ENCODE measurements at places on chromosomes 12 and 14.

DNA sequence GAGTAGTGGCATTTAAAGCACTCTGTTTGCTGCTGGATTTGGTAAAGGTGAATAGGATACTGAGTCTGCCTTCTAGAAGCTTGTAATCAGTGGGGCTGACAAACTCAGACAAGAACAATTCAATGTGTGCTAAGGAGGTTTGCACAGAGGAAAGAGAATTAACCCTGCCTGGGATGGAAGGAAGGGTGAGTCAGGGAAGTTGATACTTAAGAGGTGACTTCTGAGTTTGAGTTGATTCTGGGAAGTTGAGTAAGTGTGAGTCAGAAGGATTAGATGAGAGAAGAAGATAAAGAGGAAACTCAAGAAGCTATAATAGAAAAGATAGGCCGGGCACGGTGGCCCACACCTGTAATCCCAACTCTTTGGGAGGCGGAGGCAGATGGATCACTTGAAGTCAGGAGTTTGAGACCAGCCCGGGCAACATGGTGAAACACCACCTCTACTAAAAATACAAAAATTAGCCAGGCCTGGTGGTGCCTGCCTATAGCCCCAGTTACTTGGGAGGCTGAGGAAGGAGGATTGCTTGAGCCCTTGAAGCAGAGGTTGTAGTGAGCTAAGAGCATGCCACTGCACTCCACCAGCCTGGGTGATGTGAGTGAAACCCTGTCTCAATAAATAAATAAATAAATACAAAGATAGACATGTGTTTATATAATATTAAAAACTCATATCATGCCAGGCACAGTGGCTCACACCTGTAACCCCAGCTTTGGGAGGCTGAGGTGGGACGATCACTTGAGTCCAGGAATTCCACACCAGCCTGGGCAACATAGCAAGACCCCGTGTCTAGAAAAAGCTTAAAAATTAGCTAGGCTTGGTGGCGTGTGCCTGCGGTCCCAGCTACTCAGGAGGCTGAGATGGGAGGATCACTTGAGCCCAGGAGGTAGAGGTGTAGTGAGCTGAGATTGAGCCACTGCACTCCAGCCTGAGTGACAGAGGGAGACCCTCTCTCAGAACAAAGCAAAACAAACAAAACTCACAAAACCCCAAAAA is 126.8 kb upstream of the CPM start:
- DNase-seq = peak; percentile 87

DNA sequence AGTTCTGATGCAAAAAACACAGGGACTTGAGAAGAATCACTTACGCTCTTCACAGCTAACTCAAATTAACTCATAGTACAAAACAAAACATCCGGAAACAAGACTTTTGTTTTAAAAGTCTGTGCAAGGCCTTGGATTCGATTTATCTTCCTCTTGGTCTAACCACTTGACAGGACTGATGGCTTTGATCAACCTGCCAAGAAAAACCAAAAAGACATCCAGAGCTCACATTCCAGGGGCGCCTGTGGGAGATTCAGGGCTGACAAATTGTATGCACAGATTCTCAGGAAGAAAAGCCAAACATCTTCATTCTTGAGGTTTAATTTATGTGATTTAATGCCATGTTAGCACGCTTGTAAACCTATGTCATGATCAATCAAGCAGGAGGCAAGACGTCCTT is 129.1 kb upstream of the TMCC3 start:
- DNase-seq = peak; percentile 83

DNA sequence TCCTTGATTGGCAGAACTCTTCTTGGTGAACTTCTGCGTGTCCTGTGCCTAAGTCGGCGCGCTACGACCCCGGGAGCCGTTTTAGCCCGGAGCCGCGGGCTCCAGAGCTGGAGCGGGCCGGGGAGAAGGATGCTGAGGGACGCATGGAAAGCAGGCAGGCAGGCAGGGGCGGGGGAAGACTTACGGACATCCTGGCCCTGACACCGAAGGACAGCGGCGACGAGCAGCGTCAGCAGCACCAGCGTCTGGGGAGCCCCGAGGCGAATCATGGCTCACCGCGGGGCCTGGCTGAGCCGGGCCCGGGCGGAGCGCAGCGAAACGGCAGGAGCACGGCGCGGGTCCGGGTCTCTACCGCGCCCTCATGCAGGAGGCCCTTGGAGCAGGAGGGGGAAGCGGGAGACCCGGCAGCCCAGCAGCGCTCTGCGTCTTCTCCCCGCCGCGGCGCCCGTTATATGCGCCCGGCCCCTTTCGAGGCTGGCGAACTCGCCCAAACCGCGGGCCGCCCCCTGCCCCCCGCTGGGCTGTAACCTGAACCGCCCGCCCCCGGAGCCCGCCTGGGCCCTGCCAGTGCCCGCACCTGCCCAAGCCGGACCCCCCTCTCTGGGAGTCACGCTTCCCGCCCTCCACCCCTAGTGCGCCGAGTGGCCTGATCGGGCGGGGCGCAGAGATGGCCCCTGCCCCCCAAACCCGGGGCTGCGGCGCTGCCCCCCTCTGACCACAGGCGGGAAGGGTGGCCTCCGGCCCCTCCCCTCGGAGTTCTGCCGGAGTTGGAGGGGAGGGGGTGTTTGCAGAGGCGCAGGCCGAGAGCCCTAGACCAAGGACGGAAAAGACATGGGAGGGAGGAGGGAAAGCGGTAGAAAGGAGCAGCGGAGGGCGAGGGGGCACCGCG is at the start of gene COL2A1:
Gene COL2A1, minus strand, starts transcription at position 424 of the 889 bp plus-strand sequence. Its CDS starts 155 bp downstream, at position 269.
- DNase-seq = no peak

GRCh38 chr12:26077915-26078702 is 46.7 kb downstream of the BHLHE41 start:
- DNase-seq = peak; percentile 28

DNA sequence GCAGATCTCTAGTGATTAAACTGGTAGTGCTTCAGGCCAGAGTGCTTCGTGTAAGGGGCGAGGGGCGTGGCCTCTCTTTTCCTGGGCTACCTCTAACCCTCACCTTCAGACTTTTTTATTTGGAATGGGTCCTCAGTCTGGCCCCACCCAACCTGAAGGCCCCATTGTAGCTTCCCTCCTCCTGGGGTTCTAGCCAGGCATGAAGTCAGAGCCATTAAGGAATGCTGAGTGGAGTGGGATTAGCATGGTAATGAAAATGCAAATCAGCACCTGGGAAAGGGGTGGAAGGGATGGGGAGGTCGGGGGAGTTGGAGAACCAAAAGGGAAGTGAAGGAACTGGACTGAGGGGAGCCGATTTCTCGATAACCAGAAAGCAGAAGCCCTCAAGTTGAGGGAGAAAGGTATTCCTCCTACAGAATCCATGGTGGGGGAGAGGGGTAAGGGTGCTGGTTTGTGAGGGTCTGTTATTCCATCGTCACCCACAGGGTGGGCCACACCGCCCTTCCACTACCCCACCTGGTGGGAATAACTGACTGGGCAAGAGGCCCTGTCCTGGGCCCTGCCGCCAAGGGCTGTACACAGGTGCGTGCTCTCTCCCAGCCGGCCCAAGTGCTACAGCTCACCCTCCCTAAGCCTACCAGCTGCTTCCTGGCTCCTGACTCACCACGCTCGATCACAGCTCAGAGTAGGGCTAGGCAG is 14.1 kb downstream of the ZFHX2 start:
- DNase-seq = no peak

Measured in choroid plexus epithelial cell (primary cell).